ENCODE measurements at places on chromosomes 1 and 21. TPM values are rescaled to one million over a fixed set of nuclear protein-coding genes. Genes with fewer than 3 reads are reported as not detected.

OVAAL gene
- not detected for polyA plus RNA-seq

GRCh38 chr1:99439433-99440075 lies 175.3 kb downstream of the PLPPR4 start:
- DNase-seq: no peak
- H3K27me3 ChIP-seq: no peaks in the 10 kb centered on the region
- no peaks in the 10 kb centered on the region for H3K4me1 ChIP-seq

DNA sequence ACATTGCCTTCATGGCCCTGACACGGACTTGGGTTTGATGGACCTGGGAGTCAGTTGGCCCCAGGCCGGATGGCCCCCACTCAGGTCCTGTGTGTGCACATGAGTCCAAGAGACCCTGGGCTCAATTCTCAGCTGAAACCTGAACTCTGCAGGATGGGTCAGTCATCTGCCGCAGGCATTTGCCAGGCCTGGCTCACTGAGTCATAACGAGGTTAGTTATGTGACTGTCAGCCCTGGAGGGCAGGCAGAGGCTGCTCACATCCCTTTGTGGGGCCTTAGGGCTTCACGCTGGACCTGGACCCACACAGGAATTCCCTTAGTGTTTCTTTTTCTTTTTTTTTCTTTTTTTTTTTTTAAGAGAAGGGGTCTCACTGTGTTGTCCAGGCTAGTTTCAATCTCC lies 46.5 kb downstream of the PSMG1 start:
- H3K4me3 ChIP-seq: no peak overlapping the region
- H3K27me3 ChIP-seq: no peaks in the 10 kb centered on the region
- H3K4me1 ChIP-seq: no peaks in the 10 kb centered on the region
- no peaks in the 10 kb centered on the region for H3K36me3 ChIP-seq
- no peak for DNase-seq

DNA sequence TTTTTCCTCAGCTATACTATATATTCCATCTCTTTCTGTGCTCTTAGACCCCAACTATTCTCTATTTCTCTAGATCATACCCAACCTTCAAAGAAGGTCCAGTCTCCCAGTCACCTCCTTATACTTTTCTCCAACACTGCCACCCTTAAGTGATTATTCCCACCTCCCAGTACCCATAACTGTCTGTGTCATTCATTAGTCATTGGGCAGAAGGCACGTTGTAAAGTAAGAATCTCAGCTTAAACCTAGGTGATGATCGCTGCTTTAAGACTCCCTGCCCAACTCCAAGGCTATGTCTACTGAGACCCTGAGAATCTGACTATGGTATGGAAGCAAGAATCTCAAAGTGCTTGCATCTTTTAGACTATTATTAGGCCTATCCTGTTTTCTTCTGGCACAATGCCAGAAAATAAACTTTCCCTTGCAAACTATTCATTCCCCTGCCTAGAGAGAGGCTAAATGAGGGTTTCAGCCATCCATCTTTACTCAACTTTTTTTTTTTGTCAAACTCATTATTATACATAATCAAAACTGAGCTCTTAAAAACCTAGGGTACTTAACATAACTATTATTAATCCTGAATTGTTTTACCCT lies 174.3 kb upstream of the DPT start:
- no peaks in the 10 kb centered on the region for H3K27me3 ChIP-seq
- no peaks in the 10 kb centered on the region for H3K36me3 ChIP-seq
- H3K4me1 ChIP-seq: peaks cover 2% of the 10 kb centered on the region
- no peak overlapping the region for H3K27ac ChIP-seq

DNA sequence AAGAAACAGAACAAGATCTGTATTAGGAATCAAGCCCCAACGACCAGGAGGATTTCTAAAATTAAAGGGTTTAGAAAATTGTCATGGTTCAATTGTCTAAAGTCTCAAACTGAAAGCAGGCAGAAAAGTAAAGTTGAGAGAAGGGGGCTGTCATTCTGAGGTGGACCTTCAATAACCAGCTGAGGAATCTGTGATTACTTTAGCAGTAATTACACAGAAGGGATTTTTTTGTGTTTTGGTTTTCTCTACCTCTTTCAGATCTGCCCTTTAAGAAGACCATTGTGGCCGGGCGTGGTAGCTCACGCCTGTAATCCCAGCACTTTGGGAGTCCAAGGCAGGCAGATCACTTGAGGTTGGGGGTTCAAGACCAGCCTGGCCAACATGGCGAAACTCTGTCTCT lies 17.4 kb downstream of the AIDA start:
- H3K27ac ChIP-seq: no peak overlapping the region
- H3K4me3 ChIP-seq: no peak overlapping the region
- no peaks in the 10 kb centered on the region for H3K27me3 ChIP-seq
- no peaks in the 10 kb centered on the region for H3K4me1 ChIP-seq
- DNase-seq: no peak

- DNase-seq: no peak
- no peaks in the 10 kb centered on the region for H3K36me3 ChIP-seq
- H3K4me1 ChIP-seq: no peaks in the 10 kb centered on the region
- H3K27ac ChIP-seq: no peak overlapping the region
- no peaks in the 10 kb centered on the region for H3K27me3 ChIP-seq
- no peak overlapping the region for H3K4me3 ChIP-seq
These were observed 255.3 kb downstream of the PDE4B start for GRCh38 chr1:66048011-66048410.

GRCh38 chr1:164576291-164577271 lies 17.6 kb downstream of the PBX1 start:
- peak overlapping the region; percentile 32 for H3K4me3 ChIP-seq
- no peaks in the 10 kb centered on the region for H3K27me3 ChIP-seq
- H3K36me3 ChIP-seq: no peaks in the 10 kb centered on the region
- H3K4me1 ChIP-seq: peaks cover 13% of the 10 kb centered on the region

DNA sequence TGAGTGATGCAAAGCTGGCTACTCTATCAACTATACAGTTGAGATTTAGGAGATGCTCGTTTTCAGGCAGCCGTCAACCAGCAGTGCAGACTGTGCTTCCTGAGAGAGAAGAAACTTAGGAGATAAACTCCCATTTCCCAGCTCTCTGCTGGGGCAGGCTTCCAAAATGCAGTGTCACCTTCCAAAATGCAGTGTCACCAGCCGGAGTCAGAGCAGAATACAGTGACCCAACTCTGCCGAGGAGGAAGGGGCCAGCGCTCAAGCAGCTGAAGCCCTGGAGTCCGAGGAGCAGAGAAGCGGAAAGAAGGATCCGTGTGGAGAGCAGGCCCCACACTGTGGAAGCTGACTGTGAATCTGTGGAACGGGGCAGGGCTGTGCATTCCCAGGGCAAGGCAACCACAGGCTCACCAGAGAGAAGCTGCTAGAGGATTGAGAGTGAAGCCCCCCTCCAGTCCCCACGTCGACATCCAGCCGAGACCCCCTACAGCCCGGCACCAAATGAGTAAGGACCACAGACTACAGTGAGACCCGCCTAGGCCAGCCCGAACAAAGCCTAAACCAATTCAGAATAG lies 703 bp upstream of the KRTAP12-1 start:
- H3K27me3 ChIP-seq: no peaks in the 10 kb centered on the region
- no peaks in the 10 kb centered on the region for H3K4me1 ChIP-seq
- no peak for DNase-seq
- H3K27ac ChIP-seq: no peak overlapping the region
- H3K36me3 ChIP-seq: no peaks in the 10 kb centered on the region

Measured in ovary (tissue), 10 donors.